SK-N-SH (cell line): ENCODE measurements at places on chromosomes 16 and 17. TPM values are rescaled to one million over a fixed set of nuclear protein-coding genes. Genes with fewer than 3 reads are reported as not detected.

The FOXL1 gene
- polyA plus RNA-seq: 2.5 and 2.8 TPM in 2 replicates

- peak; percentile 50 for DNase-seq
These were observed 60.9 kb downstream of the RAI1 start for GRCh38 chr17:17742133-17742621.

The PRKCB gene
- polyA plus RNA-seq: 0.12 and 0.23 TPM in 2 replicates

The CRISPLD2 gene
- 5.3 and 6.3 TPM in 2 replicates for polyA plus RNA-seq

DNA sequence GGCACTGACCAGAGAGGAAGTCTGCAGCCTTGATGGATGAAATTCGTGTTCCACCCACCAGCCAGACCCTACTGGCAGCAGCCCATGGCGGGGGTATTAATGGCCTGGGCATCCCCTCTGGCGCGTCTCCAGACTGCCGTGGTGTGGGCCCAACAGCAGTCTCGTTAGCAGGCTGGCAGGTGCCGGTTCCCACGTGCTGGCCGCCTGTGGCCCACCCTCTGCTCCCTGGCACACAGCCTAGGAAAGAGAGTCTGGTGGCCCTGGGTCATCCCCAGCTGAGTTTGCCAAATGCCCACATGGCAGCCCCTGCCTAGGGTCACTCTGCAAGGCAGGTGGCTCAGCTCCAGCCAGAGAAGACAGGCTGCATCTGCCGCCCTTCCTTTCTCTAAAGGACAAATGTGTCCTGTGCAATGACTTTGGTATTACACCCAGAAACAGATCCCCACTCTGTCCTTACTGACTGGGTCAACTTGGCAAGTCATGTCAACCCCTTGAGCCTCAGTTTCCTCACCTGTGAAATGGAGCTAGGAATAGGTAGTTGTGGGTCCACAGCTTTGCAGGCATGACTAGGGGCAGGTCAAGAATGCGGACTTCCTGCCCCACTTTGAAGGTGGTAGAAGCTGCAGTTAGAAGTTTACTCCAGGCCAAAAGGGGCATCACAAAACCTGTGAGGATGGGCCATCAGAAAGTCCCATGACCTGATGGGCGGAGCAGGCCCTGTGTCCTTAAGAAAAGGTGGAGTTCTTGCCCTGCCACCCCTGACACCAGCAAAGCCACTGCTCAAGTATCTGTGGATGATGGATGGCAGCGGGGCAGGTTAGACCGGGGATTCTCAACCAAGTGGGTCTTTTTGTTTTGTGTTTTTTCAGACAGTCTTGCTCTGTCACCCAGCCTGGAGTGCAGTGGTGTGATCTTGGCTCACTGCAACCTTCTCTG is 76.6 kb downstream of the ABCC6 start:
- DNase-seq: peak; percentile 63

The CES5A gene
- polyA plus RNA-seq: not detected in 2 replicates

The ALG1 gene
- polyA plus RNA-seq: 27.0 and 32.2 TPM in 2 replicates

DNA sequence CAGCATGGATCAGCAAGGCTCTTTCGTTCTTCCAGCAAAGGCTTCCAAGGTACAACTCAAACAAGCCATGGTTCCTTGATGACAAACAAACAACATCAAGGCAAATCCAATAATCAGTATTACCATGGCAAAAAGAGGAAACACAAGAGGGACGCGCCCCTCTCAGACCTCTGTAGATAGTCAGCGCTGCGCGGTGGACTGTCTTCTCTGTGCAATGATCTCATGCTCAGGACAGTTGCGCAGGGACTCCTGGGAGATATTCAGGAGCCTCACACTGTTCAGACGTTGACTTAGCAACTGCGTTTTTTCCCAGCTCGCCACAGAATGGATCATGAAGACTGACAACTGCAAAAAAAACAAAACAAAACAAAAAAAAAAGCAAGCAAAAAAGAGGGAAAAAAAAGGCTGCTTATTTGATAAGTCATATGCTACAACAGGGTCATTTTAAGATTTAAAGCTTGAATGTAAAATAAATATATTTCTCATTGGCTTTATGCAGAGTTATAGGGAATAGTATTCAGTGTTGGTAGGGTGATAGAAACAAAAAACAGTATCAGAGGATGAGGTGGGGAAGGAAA is 37.1 kb upstream of the ADCY7 start:
- DNase-seq: no peak

DNA sequence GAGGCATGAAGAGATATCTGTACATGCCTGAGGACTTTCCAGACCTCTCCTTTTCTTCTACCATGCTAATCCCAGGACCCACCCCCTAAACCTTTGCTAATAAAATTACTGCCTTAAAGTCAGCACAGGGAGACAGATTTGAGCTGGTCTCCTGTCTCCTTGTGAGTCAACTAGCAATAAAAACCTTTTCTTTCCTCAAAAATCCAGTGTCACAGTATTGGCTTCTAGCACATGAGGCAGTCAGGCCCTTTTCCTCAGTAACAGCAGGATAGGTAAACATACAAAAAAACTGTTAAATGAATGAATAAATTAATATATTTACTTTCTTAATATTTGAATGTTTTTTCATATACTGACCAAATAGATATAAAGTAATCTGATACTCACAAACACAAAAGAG is 41.3 kb downstream of the ABCA10 start:
- DNase-seq: no peak

The ZNF319 gene
- 4.8 and 7.6 TPM in 2 replicates for polyA plus RNA-seq

DNA sequence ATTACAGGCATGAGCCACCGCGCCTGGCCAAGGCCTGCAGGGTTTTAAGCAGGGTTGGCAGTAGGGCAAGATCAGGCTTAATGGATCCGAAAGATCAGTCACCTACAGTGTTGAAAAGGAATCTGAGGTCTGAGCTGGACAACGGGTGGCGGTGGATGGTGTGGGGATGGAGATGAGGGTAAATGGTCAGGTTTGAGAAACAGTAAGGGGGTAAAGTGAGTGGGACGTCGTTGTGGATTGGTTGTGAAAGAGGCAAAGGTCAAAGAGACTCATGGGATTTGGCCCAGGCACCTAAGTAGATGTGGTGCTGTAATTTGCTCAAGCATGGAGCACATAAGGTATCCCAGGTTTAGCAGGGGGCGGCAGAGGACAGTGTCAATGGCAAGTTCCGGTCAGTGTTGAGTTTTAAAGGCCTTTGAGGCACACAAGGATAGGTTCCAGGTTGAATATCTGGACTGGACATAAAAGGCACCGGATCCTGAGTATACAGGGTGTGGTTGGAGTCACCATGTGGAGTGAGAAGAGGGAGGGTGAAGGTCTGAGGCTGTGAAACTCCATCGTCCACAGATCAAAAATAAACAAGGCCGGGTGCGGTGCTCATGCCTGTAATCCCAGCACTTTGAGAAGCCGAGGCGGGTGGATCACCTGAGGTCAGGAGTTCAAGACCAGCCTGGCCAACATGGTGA is 1.1 kb upstream of the SLC16A5 start:
- DNase-seq: no peak

The ZP2 gene
- polyA plus RNA-seq: not detected in 2 replicates

The STH gene
- polyA plus RNA-seq: not detected in 2 replicates

DNA sequence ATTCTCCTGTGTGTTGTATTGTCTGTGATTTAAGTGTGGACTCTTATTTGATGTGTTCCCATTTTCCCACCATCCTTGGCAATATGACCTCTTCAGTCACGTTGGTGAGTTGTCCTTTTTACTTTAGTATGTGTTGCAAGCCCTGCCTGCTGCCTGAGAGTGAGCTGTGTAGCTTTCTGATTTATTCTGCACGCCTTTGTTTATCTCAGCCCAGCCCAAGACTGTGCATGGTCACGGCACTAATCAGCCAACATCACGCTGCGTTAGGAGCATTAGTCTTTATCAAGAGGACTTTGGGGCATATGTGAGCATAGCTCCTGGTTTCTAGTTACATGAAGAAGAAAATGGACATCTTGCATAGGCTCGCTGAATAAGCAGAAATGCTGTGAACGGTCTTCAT is 6.0 kb downstream of the TOM1L1 start:
- no peak for DNase-seq

- no peak for DNase-seq
These were observed 8.9 kb downstream of the FBXO47 start for GRCh38 chr17:38958326-38958725.

The TBX6 gene
- polyA plus RNA-seq: 0.16 and 0.18 TPM in 2 replicates
